ENCODE measurements at places on chromosomes 2 and 18.

DNA sequence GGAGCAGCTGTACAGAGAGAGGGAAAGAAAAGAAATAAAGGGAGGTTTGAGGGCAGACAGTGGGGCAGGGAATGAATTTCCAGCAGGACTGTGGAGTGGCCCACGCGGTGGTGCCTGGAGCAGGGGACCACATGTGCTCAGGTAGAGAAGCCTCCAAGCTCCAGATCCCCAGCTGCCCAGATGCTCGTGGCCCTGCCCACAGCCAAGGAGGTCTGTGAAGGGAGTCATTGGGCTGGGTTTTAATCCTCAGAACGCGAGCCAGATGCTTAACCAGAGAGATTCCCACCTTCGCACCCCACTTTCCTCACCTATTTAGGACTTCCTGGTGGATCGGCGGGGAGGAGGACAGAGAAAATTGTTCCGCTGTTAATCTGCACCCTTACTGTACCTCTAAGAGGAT, 369.4 kb downstream of the PARD3B start:
- DNase-seq = no peak

DNA sequence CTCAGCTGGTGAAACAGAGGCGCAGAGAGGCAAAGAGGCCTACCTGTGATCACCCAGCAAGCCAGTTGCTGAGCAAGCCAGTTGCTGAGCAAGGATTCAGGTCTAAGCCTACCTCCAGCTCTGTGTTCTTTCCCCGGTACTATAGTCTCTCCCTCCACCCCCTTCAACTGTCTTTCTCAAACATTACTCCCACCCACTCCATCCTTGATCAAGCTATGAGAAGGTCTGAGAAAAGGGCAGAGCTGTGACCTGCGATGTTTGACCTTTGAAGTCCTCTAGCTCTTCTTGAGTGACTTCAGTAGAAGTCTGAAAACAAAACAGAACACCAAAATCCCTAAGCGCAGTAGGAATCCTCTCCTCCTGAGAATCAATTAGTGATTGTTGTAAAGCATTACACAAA, 665.2 kb upstream of the ID2 start:
- DNase-seq = no peak

DNA sequence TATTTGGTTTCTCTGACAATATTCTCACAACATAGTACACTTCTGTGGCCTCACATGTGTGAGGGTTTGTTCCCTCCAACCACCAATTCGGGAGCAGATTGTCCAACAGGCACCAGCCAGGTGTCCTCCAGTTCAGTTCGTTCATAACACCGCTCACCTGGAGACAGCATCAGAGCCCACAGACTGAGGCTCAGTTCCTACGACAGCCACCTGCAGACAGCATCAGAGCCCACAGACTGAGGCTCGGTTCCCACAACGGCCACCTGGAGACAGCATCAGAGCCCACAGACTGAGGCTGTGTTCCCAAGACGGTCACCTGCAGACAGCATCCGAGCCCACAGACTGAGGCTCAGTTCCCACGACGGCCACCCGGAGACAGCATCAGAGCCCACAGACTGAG, 58.2 kb upstream of the SNTG2 start:
- DNase-seq = no peak

DNA sequence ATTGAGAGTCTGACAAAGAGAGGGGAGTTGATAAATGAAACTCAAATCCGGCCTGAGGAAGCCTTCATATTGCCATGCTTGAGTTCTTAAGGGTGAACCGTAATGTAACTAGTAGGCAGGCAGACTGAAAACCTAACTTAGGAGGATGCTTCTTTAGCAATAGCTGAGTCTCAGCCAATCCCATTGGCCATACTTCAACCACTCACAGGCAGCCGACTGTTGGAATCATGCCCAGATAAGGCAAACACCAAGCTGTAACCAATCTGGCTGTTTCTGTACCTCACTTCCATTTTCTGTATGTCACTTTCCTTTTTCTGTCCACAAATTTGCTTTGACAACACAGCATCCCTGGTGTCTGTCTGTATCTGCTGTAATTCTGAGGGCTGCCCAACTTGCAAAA, 39.5 kb downstream of the TPRKB start:
- no peak for DNase-seq

- DNase-seq = no peak
Measured at GRCh38 chr2:188720811-188721605, 253.2 kb upstream of the COL3A1 start.

GRCh38 chr2:239890206-239890746, 134.9 kb downstream of the NDUFA10 start:
- no peak for DNase-seq

GRCh38 chr2:241389697-241390096, 33.6 kb downstream of the FARP2 start:
- no peak for DNase-seq

DNA sequence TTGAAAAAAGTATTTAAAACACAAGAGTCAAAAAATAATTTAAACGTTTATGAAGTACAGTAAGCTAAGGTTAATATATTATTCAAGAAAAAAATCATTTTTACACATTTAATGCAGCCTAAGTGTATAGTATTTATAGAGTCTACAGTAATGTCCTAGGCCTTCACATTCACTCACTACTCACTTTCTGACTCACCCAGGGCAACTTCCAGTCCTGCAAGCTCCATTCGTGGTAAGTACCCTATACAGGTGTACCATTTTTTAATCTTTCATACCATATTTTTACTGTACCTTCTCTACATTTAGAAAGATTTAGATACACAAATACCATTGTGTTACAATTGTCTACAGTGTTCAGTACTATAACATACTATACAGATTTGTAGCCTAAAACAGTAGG, 20.9 kb upstream of the RPRD1A start:
- DNase-seq = no peak

- DNase-seq = no peak
Measured at GRCh38 chr2:18659915-18660314, 70.5 kb upstream of the NT5C1B start.

DNA sequence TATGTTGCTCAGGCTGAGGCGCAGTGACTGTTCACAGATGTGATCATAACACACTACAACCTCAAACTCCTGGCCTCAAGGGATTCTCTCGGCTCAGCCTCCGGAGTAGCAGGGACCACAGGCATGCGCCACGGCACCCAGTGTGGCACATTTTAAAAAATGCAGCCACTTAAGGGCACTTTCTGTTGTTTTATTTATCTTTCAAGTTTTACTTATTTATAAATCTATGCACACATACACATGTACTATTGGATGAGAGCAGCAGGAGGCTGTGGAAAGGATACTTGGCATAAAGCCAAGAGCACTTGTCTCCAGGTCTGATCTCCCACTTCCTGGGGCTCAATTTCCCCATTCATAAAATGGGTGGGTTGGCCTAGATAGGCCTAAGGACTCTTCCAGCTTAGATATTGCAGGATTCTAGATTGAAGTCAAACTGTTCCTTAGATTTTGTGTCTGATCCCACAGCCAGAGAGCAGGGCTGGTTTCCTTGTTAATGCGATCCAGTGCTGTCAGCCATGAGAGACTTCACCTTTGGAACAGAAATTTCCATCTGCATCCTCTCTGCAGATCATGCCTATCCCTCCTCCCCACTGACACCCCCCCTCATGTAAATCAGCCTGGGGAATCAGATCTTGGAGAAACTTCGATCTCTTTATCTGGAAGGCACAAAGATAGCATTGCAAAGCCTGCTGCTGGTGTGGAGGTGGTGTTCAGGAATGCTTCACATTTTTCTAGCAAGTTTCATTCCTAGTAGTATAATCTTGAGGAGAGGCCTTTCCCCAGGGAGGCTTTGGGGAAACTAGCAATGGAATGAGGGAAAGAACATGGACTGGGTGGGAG, 24.7 kb downstream of the PCBP1 start:
- DNase-seq = no peak

- no peak for DNase-seq
Measured at GRCh38 chr2:149894226-149894625, 306.7 kb upstream of the MMADHC start.

GRCh38 chr2:88057437-88057844, 1.9 kb upstream of the KRCC1 start:
- DNase-seq = no peak
